ENCODE measurements at places on chromosomes 4 and X. TPM values are rescaled to one million over a fixed set of nuclear protein-coding genes. Genes with fewer than 3 reads are reported as not detected.

GRCh38 chrX:149036086-149036485 lies 469.0 kb downstream of the IDS start:
- H3K27me3 ChIP-seq = no peaks in the 10 kb centered on the region
- H3K36me3 ChIP-seq = no peaks in the 10 kb centered on the region
- no peak overlapping the region for H3K27ac ChIP-seq
- H3K4me3 ChIP-seq = no peak overlapping the region

DNA sequence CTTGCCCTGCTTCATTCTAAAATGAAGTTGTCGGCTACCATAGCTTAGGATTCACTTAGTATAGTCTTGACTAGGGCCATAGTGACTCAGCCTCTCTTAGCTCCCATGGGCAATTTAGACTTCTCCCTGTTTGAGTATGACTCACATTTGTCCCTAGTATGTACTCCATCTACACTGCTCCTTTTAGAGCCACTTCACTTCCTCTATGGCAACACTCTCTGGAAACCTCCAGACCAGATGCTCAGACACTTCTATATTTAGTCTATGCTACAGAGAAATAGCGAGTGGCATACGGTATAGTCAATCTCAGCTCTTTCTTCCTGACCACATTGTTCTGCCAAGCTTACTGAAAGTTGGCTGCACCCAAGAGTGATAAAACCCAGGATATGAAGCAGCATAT lies 11.2 kb downstream of the MEPE start:
- no peaks in the 10 kb centered on the region for H3K27me3 ChIP-seq
- ATAC-seq = peak; percentile 80
- no peak overlapping the region for H3K4me3 ChIP-seq
- H3K4me1 ChIP-seq = no peaks in the 10 kb centered on the region

The TMEM150C gene
- 3.5 TPM for total RNA-seq

DNA sequence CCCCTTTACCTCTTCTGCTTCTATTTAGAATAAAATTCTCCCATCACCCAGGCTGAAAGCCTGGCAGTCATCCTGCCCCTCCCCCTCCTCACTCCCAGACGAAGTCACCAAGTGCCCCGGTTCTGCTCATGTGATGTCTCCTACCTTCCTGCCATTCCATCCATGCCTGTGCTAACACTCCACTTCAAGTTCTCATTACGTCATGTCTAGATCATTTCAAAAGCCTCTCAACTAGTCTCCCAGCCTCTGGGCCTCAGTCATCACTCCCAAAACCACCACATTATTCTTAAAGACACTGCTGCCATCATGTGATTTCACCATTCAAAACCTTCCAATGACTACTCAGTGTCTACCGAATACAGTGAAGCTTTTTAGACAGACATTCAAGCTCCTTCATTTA lies 17.2 kb upstream of the HOPX start:
- ATAC-seq = no peak
- H3K36me3 ChIP-seq = no peaks in the 10 kb centered on the region
- no peak overlapping the region for H3K27ac ChIP-seq
- H3K4me3 ChIP-seq = no peak overlapping the region
- no peaks in the 10 kb centered on the region for H3K27me3 ChIP-seq
- H3K4me1 ChIP-seq = no peaks in the 10 kb centered on the region

GRCh38 chrX:150310417-150310816 lies 52.7 kb upstream of the MAMLD1 start:
- H3K4me1 ChIP-seq = no peaks in the 10 kb centered on the region
- H3K27ac ChIP-seq = no peak overlapping the region
- no peaks in the 10 kb centered on the region for H3K27me3 ChIP-seq
- no peak for ATAC-seq

DNA sequence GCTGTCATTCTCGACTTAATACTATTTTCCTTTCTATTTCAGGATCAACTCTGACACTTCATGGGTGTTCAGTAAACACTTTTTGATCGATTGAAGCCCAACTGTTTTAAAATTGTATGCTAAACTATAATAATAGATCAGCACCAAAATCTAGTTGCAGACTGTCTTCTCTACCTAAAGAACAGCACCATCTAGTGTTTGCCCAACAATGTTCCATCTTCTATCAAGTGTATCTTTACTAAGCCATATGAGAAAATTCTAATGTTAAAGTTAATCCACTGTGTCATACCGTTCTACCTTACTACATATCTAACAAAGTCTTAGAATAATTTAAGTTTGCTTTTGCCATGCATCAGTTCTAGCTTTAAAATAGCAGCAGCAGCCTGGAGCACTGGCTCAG lies 113.0 kb upstream of the PRDX4 start:
- H3K27ac ChIP-seq = no peak overlapping the region
- no peaks in the 10 kb centered on the region for H3K4me1 ChIP-seq
- no peak overlapping the region for H3K4me3 ChIP-seq
- ATAC-seq = no peak
- no peaks in the 10 kb centered on the region for H3K36me3 ChIP-seq

DNA sequence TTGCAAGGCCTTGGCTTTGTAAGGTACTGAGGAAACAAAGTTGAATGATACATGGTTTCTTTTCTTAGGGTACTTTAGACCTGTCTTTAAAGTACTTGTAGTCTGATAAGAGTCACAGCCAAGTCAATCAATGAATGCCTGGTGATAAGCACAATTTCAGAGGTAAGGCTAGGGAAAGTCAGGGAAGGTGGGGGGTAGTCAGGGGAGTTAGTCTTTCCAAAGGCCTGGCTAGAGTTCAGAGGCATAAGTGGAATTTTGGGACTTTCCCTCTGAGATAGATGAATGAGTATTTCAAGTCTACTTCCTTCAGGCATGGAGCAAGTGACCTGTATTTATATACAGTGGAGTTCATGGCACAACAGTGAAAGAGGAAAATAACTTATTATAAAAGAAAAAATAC lies 78.3 kb downstream of the SLC4A4 start:
- ATAC-seq = no peak
- no peak overlapping the region for H3K27ac ChIP-seq
- H3K4me3 ChIP-seq = no peak overlapping the region
- no peaks in the 10 kb centered on the region for H3K27me3 ChIP-seq
- H3K36me3 ChIP-seq = no peaks in the 10 kb centered on the region

DNA sequence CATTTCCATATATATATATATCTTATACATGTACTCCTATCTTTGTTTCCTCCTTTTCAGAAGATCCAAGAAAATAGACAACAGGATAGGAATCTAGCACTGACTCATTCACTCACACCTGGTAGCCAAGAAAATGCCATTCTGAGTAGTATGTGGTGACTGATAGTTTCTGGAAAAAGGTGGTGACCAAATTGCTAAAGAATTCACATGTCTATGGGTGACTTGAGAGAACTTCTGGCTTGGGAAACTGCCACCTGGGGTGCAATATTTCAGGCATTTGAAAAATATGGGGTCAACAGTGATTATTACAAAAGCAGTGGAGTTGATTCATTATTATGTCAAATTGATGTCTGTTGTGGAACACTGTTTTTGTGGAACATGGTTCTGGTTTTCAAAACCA lies 605.1 kb downstream of the PCDH18 start:
- H3K36me3 ChIP-seq = no peaks in the 10 kb centered on the region
- H3K4me1 ChIP-seq = peaks cover 12% of the 10 kb centered on the region
- H3K27me3 ChIP-seq = no peaks in the 10 kb centered on the region

GRCh38 chr4:183532821-183533220 lies 28.0 kb downstream of the ING2 start:
- no peaks in the 10 kb centered on the region for H3K4me1 ChIP-seq
- no peak for ATAC-seq
- no peak overlapping the region for H3K27ac ChIP-seq
- no peak overlapping the region for H3K4me3 ChIP-seq
- no peaks in the 10 kb centered on the region for H3K27me3 ChIP-seq

DNA sequence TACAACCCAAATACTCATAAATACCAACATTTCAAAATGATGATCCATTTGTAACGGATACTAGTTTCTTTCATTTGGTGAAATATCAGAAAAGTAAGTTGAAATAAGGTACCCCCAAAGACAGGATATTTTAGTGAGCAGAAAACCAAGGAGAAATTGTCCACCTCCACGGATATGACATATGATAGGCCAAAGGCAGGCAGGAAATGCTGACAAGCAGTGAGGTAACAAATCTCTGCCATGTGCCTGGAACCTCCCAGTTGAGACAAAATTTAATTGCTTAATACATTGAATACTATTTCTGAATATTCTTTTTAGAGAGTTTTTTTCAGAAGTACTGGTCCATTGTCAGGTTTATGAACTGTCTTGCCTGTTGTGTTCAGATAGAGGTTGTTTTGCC lies 118.8 kb downstream of the GATB start:
- H3K27ac ChIP-seq = no peak overlapping the region
- H3K27me3 ChIP-seq = no peaks in the 10 kb centered on the region
- no peak for ATAC-seq
- H3K4me1 ChIP-seq = no peaks in the 10 kb centered on the region
- no peak overlapping the region for H3K4me3 ChIP-seq
- no peaks in the 10 kb centered on the region for H3K36me3 ChIP-seq

The ANKRD50 gene
- 21.7 TPM for total RNA-seq

DNA sequence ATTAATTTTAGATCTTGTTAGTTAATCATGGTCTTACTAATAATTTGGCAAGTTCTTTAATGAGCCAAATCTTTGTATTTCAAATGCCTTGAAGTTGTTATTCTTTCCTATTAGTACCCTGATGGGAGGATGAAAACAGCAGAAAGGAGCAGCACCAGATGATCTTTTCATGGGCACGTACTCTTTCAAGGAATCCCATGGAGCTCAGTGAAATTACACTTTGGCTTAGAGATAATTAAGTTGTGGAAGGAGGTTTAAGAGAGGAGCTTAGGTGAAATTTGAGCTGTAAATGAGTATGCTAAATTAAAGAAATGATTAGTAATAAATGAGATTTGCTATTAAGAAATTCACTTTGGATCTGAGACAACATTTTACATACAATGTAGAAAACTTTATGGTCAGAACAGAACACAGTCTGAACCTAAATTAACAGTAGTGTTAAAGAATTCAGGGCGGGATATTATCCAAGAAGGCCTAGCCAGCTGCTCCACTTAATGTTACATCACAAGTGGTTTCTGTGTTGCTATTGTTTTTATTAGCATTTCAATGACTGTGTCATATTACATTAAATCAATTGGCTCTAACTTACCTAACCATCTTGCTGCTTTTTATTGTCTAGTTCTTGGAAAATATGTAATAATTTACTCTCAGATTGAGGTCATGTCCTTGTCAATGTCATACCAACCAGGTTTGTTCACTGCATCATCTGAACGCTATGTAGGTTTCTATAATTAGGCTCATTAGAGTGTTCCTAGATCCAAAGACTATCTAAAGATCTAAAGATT lies 3.9 kb downstream of the MTHFD2L start:
- no peaks in the 10 kb centered on the region for H3K36me3 ChIP-seq
- H3K27ac ChIP-seq = peak overlapping the region; percentile 56
- peaks cover 6% of the 10 kb centered on the region for H3K4me1 ChIP-seq
- H3K27me3 ChIP-seq = no peaks in the 10 kb centered on the region
- H3K4me3 ChIP-seq = no peak overlapping the region

GRCh38 chr4:164780839-164781238 lies 26.9 kb downstream of the SMIM31 start:
- H3K27ac ChIP-seq = no peak overlapping the region
- no peak overlapping the region for H3K4me3 ChIP-seq
- no peaks in the 10 kb centered on the region for H3K27me3 ChIP-seq
- H3K36me3 ChIP-seq = no peaks in the 10 kb centered on the region

DNA sequence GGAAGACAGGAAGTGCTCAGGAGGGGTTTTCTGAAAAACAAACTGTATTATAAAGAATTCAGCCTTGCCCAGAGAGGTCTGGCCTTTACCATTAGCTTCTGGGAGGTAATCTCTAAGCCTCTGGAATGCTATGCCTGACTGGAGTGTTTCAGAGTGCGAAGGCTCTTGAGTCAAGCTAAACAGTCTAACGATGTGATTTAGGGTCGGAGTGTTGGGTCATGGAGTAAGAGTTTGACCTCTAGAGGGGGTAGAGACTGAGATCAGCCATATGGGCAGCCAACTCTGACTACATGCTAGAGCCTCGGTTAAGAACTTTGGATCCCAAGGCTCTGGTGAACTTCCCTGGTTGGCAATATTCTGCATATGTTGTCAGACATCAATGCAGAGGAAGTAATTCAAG lies 15.0 kb downstream of the BOD1L1 start:
- no peaks in the 10 kb centered on the region for H3K27me3 ChIP-seq
- no peak overlapping the region for H3K4me3 ChIP-seq
- no peak overlapping the region for H3K27ac ChIP-seq
- ATAC-seq = no peak

GRCh38 chr4:7877176-7877575 lies 62.5 kb downstream of the AFAP1 start:
- peak overlapping the region; percentile 67 for H3K27ac ChIP-seq
- no peak overlapping the region for H3K4me3 ChIP-seq
- H3K4me1 ChIP-seq = peaks cover 15% of the 10 kb centered on the region
- no peaks in the 10 kb centered on the region for H3K27me3 ChIP-seq
- no peaks in the 10 kb centered on the region for H3K36me3 ChIP-seq
- no peak for ATAC-seq

DNA sequence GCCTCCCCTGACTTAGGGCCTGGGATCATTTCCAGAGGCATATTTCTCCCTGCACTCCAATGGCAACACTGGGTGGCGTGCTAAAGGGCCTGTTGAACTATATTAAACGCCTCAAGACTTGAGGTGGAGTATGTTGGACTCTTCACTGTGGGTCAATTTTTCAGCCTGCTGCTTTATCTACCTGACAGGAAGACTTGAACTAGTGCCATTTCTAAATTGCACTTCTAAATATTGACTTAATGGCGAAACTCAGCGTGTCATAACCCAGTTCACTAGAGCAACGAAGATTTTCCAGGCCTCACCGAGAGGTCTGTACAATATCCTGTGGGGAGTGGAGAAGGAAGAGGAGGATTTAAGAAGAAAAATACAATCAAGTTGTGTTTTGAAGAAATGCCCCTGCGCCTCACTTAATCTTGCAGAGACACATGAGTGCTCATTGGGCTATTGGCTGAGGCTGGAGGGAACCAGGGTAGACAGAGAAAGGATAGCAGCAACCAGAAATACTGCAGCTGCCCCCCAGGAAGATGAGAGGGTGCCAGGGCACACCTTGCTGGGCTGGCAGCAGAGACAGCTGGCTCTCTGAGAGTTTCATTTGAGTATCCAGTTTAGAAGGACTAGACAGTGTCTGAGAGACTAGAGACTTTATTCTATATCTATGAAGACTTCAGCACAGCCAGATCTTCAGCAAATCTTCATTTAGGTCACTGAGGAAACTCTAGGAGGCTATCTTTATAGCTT lies 67.4 kb downstream of the ENPP6 start:
- H3K27me3 ChIP-seq = no peaks in the 10 kb centered on the region
- H3K36me3 ChIP-seq = no peaks in the 10 kb centered on the region
- no peak overlapping the region for H3K27ac ChIP-seq
- no peak for ATAC-seq
- no peak overlapping the region for H3K4me3 ChIP-seq

- no peaks in the 10 kb centered on the region for H3K36me3 ChIP-seq
- no peaks in the 10 kb centered on the region for H3K27me3 ChIP-seq
- H3K4me3 ChIP-seq = no peak overlapping the region
- no peaks in the 10 kb centered on the region for H3K4me1 ChIP-seq
- ATAC-seq = no peak
- no peak overlapping the region for H3K27ac ChIP-seq
Observed at GRCh38 chrX:115494161-115494560, 66.8 kb upstream of the PLS3 start.

DNA sequence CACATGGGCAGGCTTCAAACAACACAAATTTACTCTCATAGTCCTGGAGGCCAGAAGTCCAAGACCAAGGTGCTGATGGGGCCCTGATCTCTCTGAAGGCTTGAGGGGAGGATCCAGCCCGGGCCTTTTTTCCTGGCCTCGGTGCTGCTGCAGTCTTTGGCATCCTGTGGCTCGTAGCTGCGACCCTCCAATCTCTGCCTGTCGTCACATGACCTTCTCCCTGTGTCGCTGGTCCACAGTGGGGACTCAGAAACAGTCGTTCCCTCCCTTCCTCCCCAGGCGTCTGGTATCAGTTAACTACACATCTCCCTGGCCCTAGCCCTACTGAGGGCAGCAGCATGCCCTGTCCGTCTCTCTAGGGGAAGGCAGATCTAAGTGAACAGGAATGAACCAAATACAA lies 19.1 kb upstream of the MSX1 start:
- H3K27ac ChIP-seq = no peak overlapping the region
- no peak overlapping the region for H3K4me3 ChIP-seq
- H3K27me3 ChIP-seq = peaks cover 48% of the 10 kb centered on the region

The MYOZ2 gene
- total RNA-seq = 0.20 TPM

Data from gastroesophageal sphincter (tissue), 4 donors.